GM23338 (cell line): ENCODE measurements at places on chromosomes 12 and 14. TPM values are rescaled to one million over a fixed set of nuclear protein-coding genes. Genes with fewer than 3 reads are reported as not detected.

The CPNE6 gene
- not detected in 2 replicates for total RNA-seq

The VRTN gene
- total RNA-seq: 129 and 143 TPM in 2 replicates

The MYH6 gene
- 0.03 and 0.23 TPM in 2 replicates for total RNA-seq

The C3AR1 gene
- not detected in 2 replicates for total RNA-seq

The POTEM gene
- not detected in 2 replicates for total RNA-seq
